WTC11 (cell line): ENCODE measurements at places on chromosomes 1 and 21. TPM values are rescaled to one million over a fixed set of nuclear protein-coding genes. Genes with fewer than 3 reads are reported as not detected.

CHAF1B gene
- 15.1 to 20.7 TPM (median 16.6 TPM) in 3 replicates for total RNA-seq

- no peak for DNase-seq
Observed at GRCh38 chr21:23111070-23111600, 2112.9 kb downstream of the NCAM2 start.

FGR gene
- total RNA-seq = 0.30 to 0.77 TPM (median 0.46 TPM) in 3 replicates

- DNase-seq = no peak
Observed at GRCh38 chr1:86231076-86231475, 74.5 kb upstream of the COL24A1 start.

DNA sequence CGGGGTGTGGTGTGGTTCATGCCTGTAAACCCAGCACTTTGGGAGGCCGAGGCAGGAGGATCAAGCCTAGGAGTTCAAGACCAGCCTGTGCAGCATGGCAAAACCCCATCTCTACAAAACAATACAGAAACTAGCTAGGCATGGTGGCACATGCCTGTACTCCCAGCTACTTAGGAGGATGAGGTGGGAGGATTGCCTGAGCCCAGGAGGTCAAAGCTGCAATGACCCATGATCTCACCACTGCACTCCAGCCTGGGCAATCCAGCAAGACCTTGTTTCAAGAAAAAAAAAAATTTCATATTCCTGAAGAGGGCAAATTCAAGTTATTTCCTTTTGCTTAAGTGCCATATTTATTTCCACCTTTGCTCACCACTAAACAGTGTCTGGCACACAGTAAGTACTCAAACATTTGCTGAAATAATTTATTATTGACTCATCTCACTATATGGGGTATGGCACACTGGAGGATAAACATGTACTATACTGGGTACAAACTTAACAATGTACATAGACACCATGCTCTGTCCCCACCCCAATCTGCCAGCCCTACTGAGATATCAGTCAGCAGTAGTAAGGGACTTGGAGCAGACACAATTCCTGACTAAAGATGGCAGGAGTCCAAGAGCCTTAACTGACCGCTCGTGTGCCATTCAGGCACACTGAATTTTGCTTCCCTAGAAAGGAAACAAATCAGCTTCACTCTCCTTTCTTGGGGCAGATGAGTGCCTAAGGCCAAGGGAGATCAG is 15.5 kb downstream of the MEAF6 start:
- no peak for DNase-seq

RHEX gene
- not detected in 3 replicates for total RNA-seq

CDA gene
- 7.3 to 12.5 TPM (median 7.5 TPM) in 3 replicates for total RNA-seq

DNA sequence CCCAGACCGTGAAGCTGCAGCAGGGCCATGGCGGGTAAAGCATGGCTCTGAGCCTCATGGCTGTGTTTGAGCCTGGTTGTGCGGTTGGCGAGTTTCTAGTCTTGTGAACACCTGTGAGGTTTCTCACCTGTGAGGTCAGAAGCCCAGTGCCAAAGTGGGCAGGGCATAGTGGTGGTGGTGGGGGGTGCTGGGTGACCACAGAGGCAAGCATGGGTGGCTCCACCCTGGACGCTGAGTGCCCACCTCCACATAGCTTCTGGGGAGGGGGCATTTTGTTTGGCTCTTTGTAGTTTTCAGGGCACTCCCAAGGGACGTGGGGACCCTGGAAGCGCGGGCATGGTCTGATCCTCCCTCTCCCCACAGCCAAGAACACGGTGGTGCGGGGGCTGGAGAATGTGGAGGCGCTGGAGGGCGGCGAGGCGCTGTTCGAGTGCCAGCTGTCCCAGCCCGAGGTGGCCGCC is 91.1 kb downstream of the TRIM11 start:
- DNase-seq = no peak

- no peak for DNase-seq
Observed at GRCh38 chr1:198166900-198167299, 10.1 kb downstream of the NEK7 start.

DNA sequence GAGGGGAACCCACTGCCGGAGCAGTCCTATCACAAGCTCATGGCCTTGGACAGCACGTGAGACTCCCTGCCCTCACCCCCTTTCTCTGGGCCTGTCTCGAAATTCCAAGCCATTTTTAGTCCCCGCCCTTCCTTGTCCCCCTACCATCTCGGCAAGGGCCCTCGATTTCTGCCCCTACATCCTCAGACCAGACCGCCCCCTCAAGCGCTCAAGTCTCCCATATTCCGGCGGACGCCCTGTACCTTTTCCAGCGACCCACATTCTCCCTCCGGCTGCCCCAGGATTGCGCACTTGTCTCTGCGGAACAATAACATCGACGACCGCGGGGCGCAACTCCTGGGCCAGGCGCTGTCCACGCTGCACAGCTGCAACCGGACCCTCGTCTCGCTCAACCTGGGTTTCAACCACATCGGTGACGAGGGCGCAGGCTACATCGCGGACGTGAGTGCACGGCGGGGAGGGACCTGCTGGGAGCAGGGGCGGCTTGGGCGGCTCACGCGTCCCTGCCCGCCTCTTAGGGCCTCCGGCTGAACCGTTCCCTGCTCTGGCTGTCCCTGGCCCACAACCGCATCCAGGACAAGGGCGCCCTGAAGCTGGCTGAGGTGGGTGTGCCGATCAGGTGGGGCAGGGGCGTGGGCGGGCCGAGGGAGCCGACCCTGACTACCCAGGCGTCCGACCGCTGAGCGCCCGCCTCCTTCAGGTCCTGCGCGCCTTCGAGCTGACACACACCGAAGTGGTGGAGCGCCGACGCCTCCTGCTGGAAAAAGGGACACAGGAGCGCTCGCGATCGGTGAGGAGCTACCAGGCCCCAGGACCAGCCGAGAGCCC is 7.0 kb downstream of the LRRC71 start:
- peak; percentile 92 for DNase-seq

DNA sequence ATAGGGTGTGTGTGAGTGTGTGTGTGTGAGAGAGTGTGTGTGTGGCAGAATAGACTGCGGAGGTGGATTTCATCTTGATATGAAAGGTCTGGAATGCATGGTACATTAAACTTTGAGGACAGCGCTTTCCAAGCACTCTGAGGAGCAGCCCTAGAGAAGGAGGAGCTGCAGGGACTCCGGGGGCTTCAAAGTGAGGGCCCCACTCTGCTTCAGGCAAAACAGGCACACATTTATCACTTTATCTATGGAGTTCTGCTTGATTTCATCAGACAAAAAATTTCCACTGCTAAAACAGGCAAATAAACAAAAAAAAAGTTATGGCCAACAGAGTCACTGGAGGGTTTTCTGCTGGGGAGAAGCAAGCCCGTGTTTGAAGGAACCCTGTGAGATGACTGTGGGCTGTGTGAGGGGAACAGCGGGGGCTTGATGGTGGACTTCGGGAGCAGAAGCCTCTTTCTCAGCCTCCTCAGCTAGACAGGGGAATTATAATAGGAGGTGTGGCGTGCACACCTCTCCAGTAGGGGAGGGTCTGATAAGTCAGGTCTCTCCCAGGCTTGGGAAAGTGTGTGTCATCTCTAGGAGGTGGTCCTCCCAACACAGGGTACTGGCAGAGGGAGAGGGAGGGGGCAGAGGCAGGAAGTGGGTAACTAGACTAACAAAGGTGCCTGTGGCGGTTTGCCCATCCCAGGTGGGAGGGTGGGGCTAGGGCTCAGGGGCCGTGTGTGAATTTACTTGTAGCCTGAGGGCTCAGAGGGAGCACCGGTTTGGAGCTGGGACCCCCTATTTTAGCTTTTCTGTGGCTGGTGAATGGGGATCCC is 18.3 kb upstream of the HDAC1 start:
- peak; percentile 79 for DNase-seq

OR14A2 gene
- total RNA-seq = not detected in 3 replicates

- DNase-seq = no peak
Observed at GRCh38 chr1:49307457-49307856, 530.8 kb upstream of the BEND5 start.

CFHR1 gene
- total RNA-seq = 0.14 to 0.20 TPM (median 0.16 TPM) in 3 replicates

DNA sequence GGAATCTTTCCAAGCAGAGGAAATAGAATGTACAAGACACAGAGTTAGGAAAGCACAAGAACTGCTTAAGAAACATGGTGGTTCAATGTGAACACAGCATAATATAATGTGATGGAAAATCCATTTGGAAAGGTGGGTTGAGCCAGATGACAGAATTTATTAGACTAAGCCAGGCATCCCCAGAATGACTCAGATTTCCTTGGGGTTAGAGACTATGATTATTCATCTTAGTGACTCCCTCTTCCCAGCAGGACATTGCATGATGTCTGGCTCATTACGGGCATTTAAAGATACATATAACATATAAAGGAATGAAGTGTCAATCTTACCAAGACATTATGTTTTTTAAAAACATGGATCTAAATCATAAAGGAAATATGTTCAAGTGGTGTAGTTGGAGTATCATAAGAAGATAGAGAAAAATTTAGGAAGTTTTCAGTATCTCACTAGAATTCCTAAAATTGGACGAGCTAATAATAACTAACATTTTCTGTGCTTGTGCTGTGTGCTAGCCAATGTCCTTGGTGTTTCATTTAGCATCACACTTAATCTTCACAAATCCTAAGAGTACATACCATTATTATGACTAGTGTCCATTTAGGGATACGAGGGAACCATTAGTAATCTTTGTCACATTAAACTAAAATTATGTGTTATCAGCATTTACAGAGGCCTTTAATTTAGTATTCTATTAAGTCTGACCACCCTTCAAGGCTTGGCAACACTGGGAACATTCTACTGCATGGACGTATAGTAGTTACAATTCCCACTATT is 41.0 kb upstream of the ST6GALNAC5 start:
- DNase-seq = no peak

DNA sequence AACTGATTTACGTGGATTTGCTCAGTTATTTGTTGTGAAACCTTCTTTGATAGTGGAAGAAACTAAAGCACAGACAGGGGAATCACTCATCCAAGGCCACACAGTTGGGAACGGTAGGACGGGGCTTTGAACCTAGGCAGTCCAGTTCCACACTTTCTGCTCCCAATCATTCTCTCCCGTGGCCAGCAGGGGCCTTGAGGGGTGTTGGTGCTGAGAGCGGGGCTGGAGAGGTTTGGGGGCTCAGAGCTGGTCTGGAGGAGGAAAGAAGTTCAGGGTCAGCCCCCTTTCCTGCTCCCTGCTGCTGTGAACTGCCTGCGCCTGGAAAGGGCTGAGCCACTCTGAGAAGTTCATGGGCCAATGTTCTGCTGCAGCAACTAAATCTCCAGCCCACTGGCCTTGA is 31.4 kb upstream of the ACTL8 start:
- peak; percentile 41 for DNase-seq

S100A16 gene
- 14.6 to 17.6 TPM (median 16.8 TPM) in 3 replicates for total RNA-seq

DNA sequence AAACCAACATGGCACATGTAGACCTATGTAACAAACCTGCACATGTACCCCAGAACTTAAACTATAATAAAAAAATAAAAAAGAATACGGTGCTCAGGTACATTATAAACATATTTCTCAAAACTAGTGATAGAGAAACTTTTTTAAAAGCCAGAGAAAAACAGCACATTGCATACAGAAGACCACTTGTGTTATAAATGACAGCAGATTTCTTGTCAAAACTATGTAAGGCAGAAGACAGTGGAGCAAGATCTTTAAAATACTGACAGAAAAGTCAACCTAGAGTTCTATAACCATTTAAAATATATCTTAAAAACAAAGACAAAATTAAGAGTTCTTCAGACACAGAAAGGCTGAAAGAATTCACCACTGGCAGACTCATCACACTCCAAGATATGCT is 144.7 kb downstream of the NEGR1 start:
- DNase-seq = no peak

HAPLN2 gene
- 1.1 to 1.3 TPM (median 1.2 TPM) in 3 replicates for total RNA-seq

TMEM167B gene
- 15.6 to 18.7 TPM (median 16.0 TPM) in 3 replicates for total RNA-seq

KAZN gene
- total RNA-seq = 13.7 to 19.9 TPM (median 16.2 TPM) in 3 replicates

- no peak for DNase-seq
Observed at GRCh38 chr1:13899856-13900255, 199.9 kb downstream of the PRDM2 start.
